Activated CD4-positive, alpha-beta T cell treated with anti-CD3 and anti-CD28 coated beads for 4 hours (primary cell): ENCODE measurements at places on chromosomes 2 and 18.

- DNase-seq, result no peak
Measured at GRCh38 chr18:6659963-6660725, 69.4 kb upstream of the ARHGAP28 start.

DNA sequence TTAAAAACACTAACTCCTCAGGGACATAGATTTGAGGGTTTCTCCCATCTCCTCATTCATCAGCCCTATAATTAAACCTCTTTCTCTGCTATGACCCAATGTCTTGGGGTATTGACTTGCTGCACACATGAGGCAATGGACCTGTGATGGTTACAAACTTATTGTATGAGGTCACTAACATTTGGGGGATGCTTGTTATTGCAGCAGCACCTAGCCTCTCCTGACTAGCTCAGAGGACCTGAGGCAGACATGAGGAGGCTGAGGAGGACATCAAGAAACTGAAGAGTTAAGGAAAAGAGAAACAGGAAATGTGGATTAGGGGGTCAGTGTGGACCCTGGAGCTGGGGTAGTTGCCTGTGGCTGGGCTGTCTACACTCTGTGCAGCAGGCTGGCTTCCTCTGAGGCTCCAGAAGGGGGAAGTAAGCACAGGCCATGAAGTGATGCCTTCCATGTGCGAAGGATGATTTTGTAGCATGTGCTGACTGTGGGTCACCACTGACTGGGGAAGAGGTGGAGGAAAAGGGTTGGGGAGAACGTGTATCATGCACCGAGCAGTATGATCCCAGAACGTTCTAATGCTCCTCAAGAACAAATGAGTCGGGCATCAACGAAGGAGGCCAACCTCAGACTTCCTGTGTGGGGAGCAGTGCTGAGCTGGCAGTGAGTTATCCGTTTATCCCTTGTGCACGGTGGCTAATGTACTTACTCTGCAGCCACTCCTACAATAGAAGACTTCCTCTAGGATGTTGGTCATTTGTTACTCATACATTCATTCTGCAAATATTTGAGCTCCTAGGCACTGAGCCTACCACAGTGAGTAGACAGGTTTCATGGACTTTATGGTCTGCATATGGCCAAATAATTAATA lies 42.1 kb upstream of the RFX8 start:
- DNase-seq, result no peak

DNA sequence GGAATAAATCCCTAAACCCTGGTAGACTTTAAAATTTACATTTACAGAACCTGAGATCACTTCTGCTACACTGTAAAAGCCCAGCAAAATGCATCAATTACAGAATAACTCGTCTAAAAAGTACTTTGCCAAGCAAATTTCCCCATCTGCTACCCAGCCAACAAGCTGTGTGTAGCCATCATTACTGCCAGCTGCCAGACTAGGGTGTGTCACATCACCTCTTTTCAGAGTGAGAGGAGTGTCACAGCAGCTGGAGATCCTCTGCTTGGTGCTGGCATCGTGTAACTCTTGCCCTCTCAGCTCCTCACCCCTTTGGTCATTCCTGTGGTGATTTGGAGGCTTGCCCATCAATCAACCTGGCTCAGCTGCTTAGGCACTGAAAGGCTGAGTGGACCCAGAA lies 340.4 kb upstream of the MMADHC start:
- DNase-seq, result no peak

DNA sequence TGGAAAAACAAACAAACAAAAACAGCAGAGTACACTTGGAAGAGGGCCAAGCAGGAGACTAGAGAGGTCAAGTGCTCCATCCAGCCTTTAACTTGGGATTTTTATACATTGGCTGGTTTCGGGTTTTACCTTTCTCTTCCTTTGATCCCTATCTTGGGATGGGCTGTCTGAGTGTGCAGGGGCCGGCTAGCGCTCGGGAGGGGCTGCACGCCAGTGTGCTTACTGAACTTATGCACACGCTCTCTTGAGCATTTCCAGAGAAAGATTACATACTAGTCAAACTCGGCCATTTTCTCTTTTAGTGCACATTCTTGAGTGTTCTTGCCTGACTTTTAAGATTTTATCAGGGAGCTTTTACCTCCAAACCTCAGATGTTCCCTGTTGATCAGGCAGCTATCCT lies 707.8 kb downstream of the DSC3 start:
- DNase-seq, result no peak

DNA sequence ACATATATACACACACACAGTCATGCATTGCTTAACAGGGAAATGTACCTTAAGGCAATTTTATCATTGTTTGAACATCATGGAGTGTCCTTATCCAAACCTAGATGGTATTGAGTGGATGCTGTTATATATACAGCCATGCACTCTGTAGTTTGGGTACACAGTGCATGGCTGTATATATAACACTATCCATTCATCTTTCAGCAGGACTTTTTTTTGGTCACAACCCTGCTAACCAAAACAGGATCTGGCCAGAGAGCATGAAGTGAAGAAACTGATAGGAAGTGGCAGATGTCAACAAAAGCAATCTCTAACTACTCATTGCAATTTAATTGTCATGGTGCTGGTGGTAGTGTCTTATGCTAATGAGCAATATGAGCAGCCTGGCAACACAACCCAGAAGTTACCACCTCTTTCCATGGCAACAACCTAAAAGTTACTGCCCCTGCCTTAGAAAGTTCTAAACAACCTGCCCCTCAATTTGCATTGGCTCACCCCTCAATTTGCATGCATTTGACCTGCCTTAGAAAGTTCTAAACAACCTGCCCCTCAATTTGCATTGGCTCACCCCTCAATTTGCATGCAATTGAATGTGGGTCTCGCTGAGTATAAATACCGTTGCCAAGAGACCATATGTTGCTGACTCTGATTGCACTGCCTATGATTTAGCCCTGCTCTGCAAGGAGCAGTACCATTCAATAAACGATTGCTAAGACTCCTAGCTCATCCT lies 434.9 kb downstream of the DSEL start:
- no peak for DNase-seq

DNA sequence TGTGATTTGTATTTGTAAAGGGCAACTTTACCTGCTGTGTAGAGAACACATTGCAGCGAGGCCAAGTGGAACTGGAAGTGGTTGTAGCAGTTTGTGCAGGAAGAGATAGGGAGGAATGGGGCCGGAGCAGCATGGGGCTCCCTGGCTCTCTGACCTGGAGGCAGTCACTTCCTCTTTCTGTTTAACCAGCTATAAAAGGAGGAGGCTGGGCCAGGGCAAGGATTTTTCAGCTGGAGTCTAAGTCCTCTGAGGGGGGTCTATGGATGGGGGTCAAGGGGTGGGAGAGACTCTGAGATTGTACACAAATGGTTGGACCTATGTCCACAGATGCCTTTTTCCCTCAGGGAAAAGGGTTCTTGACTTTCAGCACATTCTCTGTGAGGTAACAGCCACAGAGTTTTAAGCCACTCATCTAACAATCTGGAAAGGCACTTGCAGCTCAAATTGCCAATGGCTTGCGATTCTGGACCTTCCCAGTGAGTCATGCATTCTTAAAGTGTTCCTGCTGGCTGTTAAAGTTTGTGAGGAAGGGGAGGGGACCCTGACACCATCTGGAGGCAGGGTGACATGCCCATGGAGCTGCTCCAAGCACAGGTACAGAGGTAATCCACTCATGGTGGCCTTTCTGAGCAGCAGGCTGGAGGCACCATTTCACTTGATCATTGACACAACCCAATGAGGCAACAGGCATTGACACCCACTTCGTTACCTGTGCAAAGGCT lies 347.0 kb downstream of the CYRIA start:
- no peak for DNase-seq

GRCh38 chr2:214103276-214104001 lies 307.4 kb upstream of the VWC2L start:
- no peak for DNase-seq

DNA sequence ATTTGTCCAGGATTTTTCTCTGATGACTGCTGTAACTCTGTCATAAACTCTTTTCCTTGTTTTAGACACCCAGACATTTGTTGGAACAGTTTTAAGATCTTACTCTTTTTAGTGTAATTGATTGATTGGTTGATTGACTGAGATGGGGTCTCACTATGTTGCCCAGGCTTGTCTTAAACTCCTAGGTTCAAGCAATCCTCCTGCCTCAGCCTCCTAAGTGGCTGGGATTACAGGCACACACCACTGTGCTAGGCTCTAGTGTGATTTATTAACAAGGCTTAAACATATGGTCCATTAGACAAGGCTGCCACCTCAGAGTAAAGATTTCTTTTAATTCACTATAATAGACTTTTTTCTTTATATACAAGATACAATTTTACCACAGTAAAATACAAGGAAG lies 2.0 kb downstream of the PAIP2B start:
- no peak for DNase-seq

GRCh38 chr2:183063083-183063482 lies 15.5 kb upstream of the DUSP19 start:
- no peak for DNase-seq

- DNase-seq, result no peak
Measured at GRCh38 chr2:170222842-170223241, 44.9 kb downstream of the MYO3B start.

DNA sequence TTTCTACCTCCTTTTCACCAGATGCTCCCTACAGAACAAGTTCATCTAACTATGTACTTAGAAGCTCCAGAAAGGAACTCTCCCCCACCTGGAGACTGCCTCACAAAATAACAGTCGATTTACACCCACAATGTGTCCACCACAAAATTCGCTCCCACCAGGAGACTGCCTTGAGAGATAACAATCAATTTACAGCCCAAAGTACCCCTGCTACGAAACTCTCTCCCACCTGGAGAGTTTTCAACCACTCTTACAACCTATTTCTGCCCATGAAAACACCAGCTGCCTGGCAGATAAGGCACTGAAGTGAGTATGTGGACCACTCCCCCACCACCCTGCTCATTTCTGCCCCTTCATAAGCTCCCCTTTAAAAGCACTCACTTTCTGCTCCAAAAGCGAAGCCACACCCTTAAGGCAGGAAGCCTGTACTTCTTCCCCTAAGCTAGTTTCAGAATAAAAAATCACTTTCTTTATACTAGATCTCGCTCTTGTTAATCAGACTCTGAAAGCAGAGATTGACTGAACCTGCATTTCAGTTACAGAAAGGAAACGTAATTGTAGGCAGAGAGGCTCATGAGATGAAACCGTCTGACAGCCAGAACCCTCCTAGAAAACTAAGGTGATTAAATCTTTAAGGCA lies 94.4 kb upstream of the RBBP8 start:
- DNase-seq, result no peak

DNA sequence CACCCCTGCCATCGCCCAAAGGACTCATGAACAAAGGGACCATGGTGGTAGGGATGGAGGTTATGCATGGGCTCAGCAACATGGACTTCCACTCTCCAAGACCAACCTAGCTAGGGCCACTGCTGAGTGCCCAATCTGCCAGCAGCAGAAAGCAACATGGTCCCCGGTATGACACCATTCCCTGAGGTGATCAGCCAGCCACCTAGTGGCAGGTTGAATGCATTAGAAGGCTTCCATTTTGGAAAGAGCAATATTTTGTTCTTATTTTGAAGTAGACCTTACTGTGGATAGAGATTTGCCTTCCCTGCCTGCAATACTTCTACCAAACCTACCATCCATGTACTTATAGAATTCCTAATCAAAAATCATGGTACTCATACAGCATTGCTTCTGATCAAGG lies 99.8 kb downstream of the METTL4 start:
- no peak for DNase-seq

- no peak for DNase-seq
Measured at GRCh38 chr2:211170843-211171242, 614.4 kb downstream of the CPS1 start.

DNA sequence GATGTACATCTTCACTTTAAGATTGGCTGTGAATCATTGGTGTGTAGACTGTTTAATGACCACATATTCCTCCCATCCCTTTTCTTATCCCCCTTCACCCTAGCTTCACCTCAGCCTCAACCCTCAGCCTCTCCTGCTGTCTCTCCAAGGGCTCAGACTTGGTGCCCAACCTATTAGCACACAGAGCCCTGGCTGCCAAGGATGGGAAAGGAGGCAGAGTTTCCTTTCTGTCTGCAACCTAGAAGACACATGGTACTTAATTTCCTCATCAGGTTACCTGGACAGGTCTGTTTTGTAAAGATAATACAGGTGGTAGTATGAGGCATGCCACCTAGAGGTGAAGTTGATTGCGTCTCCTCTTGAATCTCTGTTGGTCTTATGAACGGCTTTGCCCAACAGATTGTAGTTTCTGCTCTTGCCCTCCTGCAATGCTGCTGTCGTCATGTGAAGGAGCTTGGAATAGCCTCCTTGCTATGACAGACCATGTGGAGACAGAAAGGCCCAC lies 44.5 kb upstream of the RMND5A start:
- no peak for DNase-seq

DNA sequence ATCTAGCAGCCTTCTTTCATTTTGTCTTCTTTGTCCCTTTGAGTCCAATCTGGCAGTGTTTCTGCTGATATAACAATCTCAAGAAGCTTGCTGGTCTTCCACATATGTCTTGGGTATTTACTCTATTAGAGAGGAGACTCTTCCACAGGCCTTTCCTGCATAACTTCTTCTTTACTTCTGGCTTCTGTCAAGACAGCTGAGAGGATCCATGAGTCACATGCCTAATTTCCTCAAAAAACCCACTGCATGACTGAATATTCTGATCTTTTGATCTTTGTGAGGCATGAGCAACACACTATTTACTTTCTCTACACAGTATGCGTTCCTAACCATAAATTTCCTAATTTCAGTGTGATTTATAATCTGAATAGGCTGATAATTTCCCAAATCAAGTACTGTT lies 5.1 kb upstream of the DCC start:
- no peak for DNase-seq

DNA sequence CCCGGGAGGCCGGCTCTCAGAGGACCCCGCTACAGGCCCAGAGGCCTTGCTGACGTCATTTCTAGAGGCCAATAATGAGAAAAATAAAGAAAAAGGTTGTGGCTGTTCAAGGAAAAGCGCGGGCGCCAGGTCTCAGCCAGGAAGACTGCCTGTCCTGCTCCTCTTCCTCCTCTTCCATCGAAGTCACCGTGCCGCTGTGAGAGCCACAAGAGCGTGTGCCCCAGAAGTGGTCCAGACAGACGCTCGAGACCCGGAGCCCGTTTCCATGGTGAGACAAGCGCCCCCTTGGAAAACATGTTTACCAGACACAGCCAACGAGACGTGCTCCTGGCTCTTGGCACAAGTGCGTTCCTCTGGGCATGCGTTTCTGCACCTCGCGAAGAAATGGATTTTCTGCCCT lies 210.5 kb downstream of the HDAC4 start:
- DNase-seq, result no peak

DNA sequence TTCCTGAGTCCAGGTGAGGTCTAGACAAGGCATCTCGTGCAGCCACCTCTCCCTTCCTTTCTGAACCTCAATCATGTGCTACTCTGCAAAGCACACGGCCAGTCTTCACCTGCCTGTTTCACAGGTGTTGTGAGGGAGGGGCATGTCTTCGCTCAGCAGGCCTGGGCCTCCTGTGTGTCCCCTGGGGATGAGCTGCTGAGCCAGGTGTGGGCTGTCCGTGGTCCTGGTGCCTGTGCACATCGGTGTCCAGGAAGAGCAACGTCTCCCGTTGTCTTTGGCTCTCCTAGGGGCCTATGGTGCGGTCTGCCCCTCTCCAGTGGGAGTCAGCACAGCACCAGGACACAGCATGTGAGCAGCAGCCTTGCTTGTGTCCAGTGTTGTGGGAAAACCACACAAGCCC lies 16.7 kb downstream of the ARHGEF4 start:
- DNase-seq, result no peak
